ENCODE measurements at places on chromosomes 12 and 14.

- no peak for DNase-seq
These were observed 52.4 kb downstream of the PHLDA1 start for GRCh38 chr12:75979181-75979580.

- DNase-seq = peak; percentile 78
These were observed 594 bp downstream of the KRAS start for GRCh38 chr12:25249931-25250738.

GRCh38 chr12:22396253-22396652 is 61.7 kb upstream of the ST8SIA1 start:
- DNase-seq = no peak

DNA sequence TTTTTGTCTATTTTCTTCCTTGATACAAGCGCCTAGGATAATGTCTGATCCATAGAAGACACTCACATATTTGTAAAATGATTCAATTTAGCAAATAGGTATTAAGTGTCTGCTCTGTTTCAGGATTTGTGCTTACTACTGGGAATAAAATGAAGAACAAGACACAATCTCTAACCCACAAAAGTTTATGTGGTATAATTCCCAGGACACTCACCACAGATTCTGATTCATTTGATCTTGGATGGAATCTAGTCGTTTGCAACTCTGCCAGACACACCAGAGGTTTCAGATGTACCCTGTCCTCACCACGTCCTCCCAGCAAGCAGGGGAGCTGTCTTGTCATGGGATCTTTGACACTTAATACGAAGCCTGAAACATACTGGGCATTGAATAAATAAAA is 208.3 kb downstream of the LRIG3 start:
- no peak for DNase-seq

GRCh38 chr12:10048526-10048925 is 18.0 kb downstream of the CLEC9A start:
- DNase-seq = no peak

GRCh38 chr12:64571411-64571810 is 38.9 kb upstream of the RASSF3 start:
- no peak for DNase-seq

DNA sequence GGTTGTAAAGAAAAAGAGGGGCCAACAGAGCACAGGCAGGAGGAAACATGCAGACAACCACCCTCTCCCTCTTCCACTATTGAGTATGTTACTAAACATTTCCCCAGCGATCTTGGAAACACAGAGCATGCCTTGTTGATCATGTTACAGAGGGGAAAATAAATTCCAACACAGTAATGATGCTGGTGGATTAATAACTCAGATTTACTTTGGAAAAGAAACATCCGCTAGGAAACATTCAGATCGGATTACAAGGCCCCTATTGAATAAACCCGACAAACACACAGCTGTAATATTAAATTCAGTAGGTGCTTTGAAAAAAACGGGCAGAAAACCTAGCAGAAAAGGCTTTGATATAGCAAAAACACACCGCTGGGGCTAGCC is 5.4 kb downstream of the BMP4 start:
- DNase-seq = no peak

DNA sequence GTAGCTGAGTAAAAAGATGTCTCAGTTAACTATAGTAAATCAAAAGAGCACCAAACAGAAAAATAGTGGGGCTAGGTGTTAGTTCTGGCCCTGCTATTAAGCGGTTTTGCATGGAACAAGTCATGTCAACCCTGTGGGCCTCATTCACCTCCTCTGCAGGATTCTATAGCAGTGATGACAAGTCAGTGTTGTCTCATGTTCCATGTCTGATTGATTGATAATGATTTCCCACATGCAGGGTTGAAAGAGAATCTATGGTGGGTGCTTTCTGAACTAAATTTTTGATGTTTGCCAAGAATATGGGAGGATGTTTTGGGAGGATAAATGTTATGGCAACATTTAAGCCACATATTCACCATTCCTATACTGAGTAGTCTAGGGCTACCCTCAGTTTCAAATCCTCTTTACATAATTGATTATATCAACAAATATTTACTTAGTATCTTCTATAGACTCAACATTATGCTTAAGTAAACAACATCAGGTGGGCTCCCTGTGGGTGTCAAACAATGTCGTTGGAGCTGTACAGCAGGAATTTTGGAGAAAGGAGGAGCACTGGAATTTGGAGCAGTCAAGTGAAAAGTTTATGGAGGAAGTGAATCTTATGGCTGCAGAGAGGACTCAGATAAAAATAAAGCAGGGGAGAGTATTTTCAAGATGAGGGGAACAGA is 48.6 kb downstream of the IRAK3 start:
- no peak for DNase-seq

DNA sequence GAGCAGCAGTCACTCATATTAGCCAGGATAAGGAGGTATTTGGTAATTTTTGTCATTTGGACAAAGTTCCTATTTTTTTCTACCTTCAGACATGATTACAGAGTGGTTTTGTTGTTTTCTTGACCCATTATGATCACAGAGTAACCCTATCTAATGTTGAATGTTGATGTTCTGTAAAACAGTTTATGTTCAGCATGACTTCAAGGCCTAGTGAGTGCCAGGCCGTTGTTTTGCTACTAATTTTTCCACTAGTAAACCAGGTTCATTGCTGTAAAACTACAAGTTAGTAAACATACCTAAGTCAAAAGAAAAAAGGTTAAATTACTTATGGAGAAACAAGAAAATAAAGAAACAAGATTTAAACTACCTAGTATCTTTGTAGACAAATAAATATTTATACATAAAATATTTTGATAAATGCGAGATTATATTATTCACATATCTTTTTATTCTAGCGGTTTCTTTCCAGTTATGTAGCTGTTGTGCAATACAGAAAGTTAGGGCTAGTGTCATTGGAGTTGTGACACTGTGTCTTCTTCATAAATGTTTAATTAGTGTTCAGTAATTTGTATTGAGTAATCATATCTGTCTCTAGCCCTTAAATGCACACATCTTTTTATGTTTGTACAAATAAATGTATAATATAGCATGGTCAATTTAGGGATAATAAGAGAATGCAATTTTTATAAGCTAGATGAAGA is 16.5 kb downstream of the ETNK1 start:
- no peak for DNase-seq

DNA sequence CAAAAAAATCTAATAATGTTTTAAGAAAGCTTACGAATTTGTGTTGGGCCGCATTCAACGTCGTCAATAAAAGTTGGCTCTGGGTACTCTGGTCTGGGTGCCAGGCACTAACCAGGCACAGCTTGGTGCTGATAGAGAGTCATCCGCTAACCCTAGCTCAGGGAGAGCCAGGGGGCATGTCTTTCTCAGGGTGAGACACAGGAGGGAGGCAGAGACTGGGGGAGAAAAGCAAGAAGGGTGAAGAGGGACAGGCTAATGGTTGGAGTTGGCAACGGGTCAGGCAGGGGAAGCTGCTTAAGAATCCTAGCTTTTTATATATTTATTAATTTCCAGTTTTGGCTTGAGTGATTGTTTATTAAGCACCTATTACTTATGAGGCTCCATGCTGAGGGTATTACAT is 105.0 kb downstream of the CMKLR1 start:
- no peak for DNase-seq

GRCh38 chr12:17591005-17591681 is 498.9 kb downstream of the RERGL start:
- no peak for DNase-seq

GRCh38 chr12:6069437-6070093 is 54.9 kb downstream of the VWF start:
- DNase-seq = no peak

GRCh38 chr12:4275016-4275869 is 1.7 kb downstream of the CCND2 start:
- DNase-seq = peak; percentile 69

DNA sequence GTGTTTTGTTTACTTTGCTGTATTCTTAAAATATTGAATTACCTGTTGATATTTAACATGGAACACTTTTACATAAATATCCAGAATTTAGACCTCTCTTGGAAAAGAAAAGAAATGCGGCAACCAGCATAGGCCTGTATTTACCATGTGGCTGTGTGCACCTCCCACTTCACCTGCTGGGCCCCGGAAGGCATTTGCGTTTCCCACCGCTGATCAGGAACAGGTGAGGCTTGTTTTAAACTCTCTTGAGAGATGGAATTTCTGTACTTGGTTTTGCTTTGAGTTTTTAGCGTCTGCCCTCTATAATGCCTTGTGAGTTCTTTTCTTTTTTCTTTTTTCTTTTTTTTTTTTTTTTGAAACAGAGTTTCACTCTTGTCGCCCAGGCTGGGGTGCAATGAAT is 124.2 kb downstream of the GLT1D1 start:
- no peak for DNase-seq

DNA sequence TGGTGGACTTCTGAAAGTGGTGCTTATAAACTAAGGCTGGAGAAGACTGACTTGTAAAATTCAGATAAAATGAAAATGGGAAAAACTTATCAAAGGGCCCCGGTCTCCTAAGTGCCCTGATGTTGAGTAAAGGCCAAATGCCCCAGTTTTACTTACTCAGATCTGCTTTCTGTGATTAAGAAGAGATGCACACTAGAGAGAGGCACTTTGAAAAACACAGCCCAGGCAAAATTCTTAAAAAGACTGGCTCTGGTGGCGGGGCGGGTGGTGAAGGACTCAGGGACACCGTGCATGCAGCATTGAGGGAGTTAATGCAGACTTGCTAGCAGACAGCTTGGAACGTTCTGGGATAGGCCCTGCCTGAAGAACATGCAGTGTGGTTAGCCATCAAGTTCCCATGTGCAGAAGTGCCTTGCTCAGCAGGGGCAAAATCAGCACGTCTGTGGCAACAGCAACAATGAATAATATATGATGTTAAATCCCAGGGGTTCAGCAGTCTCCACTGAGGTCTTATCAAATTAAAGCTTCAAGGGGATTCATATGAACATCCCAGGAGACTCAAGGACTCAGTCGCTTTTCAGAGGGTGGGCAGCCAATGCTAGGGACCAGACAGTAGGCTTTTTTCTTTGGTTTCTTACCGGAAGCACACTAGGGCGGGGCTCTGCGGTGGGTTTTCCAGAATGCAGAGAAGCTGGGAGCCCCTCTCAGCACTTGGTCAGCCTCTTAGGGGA is 105.0 kb downstream of the DAD1 start:
- no peak for DNase-seq

DNA sequence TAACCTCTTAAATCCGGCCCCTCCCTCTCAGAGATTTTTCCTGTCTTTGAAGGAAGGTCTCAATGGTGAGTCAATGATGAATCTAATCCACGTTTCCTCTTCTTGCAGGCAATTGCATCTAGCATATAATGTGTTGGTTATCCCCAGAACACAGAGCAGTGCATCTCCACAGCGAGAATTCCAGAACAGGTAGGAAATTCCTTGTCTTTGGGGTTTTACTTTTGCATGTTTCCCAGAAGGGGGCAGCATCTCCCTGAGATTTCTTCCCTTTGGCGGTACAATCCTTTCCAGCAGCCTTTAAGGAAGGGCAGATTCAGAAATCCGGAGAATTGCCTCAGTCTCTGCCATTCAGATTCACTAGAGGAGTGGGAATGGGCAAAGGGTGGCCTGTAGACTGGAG is 128.0 kb downstream of the KCNA5 start:
- peak; percentile 60 for DNase-seq

GRCh38 chr12:87793131-87793530 is 236.1 kb downstream of the C12orf50 start:
- no peak for DNase-seq

DNA sequence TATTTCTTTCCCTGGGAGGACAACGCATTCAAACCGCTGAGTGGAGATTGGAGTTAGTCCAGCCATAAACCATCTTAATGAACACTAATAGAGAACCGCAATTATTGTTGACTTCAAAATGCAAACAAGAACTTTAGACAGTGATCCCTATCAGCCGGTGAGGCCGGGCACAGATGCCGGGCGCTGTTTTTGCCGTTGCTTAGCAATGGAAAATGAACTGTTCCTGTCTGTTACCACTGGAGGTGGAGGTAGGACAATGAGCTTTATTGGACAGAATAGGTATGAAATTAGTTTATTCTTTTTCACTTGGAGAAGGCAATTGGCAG is 216.8 kb downstream of the TTC8 start:
- DNase-seq = no peak

Data from right forelimb (tissue), 1 donor.